Activated CD4-positive, alpha-beta T cell treated with anti-CD3 and anti-CD28 coated beads for 1 hour (primary cell): ENCODE measurements at places on chromosomes 5 and 9.

DNA sequence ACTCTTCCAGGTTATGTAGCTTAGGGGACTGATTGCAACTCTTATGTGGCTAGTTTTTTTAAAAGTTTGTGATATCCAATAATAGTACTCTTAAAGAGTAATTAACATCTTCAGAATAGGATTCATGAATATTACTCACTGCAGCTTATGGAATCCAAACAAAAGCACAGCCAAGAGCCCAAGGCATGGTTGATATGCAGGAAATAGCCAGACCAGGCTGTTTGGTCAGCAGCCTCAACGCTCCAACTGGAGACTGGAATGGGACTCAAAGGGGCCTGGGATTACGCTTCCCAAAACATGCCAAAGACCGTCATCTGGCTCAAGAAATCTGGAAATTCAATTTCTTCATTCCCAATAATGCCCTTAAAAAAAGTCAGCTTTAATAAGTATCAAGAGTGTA is 268.6 kb downstream of the SEC61B start:
- no peak for DNase-seq

DNA sequence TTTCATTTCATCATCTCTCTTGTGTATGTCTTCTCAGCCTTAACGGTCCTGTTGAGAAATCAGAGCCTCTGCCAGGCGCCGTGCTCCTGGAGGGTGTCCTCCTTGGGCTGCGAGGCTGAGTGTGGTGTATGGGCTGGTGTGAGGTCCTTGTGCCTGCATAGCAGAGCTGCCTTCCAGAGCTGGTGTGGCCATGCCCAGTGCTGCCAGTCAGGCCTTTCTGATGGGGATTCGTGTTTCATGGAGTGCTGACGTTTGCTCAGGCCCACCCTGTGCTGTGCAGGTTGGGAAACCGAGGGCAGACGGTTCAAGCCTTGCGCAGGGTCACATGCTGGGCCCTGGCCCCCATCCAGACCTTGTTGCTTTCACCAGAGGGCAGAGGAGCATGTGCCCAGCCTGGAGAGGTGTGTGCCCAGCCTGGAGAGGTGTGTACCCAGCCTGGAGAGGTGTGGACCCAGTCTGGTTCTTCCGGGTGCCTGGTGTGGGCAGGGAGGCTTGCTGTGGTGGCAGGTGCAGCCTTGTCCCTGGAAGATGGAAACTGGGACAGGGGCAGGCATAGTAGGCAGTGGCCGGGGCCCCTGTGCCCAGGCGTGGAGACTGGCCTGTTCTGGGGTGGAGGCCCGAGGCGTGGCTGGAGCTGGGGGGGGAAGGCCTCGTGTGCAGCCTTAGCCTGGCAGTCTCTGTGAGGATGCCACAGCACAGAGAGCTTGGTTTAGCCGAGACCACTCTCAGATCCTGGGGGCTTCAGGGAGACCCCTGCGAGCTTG is 84.0 kb downstream of the RXRA start:
- no peak for DNase-seq

DNA sequence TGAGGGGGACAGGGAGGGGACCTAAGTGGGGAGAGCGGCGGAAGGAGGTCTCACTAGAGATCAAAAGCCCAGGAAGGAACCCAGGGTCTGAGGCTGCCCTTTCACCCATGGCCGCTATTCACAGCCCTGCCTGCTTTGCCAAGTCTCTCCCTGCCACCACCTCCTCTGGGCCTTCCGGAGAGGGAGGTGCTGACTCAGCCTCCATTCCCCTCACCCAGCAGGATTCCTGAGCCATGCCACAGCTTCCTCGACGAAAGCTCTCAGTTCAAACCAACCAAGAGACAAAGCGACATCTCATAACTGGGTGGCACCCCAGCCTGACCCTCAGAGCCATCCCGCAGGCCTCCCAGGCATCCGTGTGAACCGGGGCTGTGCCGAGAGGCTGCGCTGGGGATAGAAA is 36.7 kb downstream of the PAX5 start:
- no peak for DNase-seq

DNA sequence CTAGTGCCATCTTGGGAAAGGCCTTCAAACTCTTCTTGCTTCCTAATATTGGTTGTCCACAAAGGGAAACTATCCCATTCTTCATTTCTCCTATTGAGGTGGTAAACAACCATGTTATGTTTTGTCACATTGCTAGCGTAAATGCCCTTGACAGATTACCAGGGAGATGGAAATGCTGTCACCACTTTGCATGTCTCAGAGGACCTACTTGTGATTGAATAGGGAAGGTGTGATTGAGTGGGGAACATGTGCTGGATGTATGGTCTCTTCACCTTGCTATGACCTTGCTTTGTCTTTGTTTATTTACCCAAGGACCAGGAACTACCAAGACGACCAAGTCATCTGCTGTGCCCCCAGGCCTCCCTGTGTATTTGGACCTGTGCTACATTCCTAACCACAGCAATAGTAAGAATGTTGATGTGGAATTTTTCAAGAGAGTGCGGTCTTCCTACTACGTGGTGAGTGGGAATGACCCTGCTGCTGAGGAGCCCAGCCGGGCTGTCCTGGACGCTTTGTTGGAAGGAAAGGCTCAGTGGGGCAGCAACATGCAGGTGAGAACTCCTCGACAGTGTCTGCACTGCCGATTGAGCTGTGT is 96.1 kb downstream of the MAP1B start:
- no peak for DNase-seq

GRCh38 chr9:123401879-123402513 is 46.0 kb downstream of the CRB2 start:
- DNase-seq = no peak

- DNase-seq = no peak
These were observed 5.5 kb upstream of the COL5A1 start for GRCh38 chr9:134636149-134636507.

GRCh38 chr5:40655138-40655537 is 24.6 kb upstream of the PTGER4 start:
- DNase-seq = no peak

DNA sequence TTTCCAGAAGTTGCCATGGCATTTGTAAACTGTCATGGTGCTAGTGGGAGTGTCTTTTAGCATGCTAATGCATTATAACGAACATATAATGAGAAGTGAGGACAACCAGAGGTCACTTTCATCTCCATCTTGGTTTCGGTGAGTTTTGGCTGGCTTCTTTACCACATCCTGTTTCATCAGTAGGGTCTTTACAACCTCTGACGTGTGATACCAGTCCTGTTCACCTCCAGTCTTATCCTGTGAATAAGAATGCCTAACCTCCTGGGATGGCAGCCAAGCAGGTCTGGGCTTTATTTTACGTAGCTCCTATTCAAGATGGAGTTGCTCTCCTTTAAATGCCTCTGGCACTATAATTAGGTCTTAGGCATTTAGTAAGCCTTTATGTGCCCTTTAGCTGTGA is 20.4 kb upstream of the RFK start:
- no peak for DNase-seq

DNA sequence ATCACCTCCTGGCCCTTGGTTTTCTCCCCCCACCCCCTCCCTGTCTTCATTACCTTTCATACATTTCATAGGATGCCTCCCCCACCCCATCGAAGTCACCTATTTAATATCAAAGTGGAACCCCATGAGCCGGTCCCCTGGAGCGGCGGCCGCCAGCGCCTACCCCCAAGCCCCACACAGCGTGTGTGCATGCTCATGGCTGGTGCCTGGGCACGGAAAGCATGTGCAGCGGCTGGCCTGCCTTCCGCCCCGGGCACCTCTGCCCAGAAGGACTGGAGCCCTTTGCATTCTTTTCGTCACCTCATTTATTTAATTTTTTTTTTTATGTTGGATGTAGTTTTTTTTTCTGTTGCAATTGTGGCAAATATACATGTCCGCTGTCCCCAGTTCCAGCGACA is 116.2 kb downstream of the WNK2 start:
- DNase-seq = no peak

DNA sequence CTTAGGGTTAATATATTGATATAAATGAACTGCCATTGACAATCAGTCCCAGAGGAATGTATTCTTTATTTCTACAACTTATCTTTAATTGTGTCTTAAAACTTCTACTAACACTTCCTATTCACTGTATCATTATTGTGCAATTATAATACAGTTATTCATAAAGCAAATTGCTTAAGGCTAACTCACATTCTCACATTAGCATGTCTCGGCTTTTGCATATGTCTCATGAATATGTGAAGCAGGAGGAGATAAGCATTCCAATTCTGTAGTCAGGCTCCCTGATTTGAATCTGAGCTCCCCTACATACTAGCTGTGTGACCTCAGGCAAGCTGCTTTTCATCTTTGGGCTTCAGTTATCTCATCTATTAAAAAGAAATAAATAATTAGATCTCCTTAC is 45.4 kb downstream of the PLGRKT start:
- no peak for DNase-seq

DNA sequence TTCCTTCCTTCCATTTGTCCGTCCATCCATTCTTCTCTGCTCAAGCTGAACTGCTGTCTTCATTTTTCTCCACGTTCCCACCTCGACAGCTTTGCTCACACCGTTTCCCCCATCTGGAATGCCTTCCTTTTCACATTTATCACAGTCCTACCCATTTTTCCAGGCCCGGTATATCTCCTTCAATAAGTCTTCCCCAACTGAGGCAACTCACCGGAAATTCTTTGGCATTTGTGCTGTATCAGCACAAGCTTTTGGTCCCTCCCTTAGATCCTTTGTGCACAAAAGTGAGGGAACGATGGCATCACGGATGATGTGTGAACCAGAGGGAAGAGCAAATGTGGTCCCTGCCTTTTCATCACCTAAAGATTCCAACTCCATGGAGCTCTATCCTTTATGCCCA is 45.6 kb upstream of the INSYN2B start:
- no peak for DNase-seq

DNA sequence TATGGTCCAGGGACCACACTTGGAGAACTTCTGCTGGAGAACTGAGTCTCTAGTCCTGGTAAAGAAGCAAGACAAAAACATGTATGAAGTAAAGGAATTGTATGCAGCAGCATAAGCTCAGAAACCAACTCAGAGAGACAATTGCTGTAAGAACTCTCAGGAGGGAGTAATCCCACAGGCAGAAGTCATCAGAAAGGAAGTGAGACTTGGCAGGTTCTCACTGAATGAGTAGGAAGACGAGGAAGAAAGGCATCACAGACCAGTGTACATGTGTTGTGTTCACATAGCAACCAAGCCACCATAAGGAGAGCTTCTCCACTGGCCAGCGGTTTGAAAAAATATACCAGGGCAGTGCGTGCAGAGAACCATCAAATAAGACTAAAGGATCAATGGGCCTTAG is 57.9 kb upstream of the FST start:
- DNase-seq = no peak

DNA sequence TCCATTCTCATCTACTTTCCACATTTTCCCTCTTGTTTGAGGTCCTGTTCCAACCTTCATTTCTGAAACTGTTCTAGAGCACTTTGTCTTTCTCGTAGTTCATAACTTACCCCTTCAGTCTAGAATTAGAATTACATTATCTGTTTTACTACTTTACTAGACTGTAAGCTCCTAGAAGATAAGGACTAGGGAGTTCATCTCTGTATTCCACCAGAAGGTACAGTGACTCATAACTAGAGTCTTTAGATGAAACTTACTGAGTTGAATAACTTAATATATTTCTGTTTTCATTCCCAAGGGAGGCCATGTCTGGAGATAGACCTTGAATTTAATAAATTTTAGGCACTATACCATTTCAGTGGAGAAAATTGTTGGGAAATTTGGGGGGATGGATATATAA is 38.7 kb downstream of the G3BP1 start:
- no peak for DNase-seq

GRCh38 chr5:149265597-149265996 is 6.1 kb upstream of the AFAP1L1 start:
- no peak for DNase-seq

- DNase-seq = no peak
These were observed 212.4 kb upstream of the C9orf72 start for GRCh38 chr9:27785714-27786100.

GRCh38 chr9:76704593-76705204 is 59.5 kb upstream of the PCA3 start:
- DNase-seq = no peak

- DNase-seq = no peak
These were observed 189.6 kb downstream of the HSPA4 start for GRCh38 chr5:133241179-133242092.

DNA sequence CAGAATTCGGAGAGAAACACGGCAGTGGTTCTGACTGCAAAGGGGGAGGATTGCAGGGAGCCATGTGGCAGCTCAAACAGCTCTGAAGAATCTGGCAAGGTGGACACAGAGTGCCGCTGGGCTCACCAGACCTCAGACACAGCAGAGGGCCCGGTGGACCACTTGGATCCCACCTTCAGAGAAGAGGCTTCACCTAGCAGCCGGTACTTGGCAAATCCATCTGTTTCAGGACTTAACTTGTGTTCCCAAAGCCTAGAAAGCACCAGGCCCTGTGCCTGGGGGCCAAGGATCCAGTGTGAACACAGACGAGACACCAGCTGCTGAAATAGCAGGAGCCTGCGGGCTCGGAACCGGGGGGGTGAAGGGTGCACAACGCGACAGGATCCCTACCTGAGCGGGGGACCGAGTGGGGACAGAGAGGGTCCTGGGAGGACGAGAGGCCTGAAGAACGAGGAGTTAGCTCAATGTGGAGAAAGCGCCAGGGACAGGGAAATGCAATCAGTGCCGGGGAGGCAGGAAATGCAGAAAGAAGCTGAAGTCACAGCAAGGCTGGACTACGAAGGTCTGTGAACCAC is 44.6 kb downstream of the BTNL9 start:
- DNase-seq = no peak

GRCh38 chr9:136198605-136199083 is 6.3 kb downstream of the LHX3 start:
- DNase-seq = no peak

- DNase-seq = no peak
These were observed 145.0 kb downstream of the ROR2 start for GRCh38 chr9:91805031-91805430.

DNA sequence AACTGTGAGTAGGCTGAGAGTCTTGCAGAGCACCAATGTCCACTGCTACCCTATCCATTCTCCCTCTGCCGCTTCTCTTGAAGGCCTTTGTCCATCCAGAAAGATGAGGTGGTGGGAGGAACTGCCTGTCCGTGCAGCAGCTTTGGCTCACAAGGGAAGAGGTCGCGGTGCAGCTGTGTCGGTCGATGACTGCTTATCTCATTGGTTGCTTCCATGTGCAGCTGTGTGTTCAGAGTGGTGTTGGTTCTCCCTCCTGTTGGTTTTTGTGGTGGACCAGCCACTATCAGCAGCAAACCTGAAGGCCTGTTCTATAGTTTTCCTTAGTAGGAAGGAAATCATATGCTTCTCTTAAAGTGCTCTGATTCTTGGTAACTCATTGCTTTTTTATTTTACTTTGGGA is 40.7 kb downstream of the SPTAN1 start:
- no peak for DNase-seq

DNA sequence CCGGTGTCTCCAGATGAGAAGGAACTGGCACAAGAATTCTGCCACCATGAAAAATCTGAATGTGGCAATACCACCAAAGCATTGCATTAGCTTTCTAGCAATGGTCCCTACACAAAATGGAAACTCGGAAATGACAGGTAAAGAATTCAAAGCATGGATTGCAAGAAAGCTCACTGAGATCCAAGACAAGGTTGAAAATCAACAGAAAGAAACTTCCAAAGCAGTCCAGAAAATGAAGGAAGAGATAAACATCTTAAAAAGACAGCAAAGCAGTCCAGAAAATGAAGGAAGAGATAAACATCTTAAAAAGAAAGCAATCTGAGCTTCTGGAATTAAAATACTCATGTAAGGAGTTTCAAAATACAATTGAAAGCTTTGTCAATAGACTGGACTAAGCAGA is 16.8 kb upstream of the GRXCR2 start:
- no peak for DNase-seq
